ENCODE measurements at places on chromosomes 16 and 17.

GRCh38 chr17:58341861-58342475 is 10.0 kb downstream of the SUPT4H1 start:
- peaks cover 7% of the 10 kb centered on the region for H3K36me3 ChIP-seq
- no peaks in the 10 kb centered on the region for H3K27me3 ChIP-seq
- peak overlapping the region; percentile 16 for H3K27ac ChIP-seq
- no peak overlapping the region for H3K4me3 ChIP-seq
- peaks cover 22% of the 10 kb centered on the region for H3K4me1 ChIP-seq

- no peak for DNase-seq
- H3K4me3 ChIP-seq, result no peak overlapping the region
- H3K36me3 ChIP-seq, result peaks cover 5% of the 10 kb centered on the region
- H3K27me3 ChIP-seq, result no peaks in the 10 kb centered on the region
Measured at GRCh38 chr16:72787514-72788268, 260.2 kb downstream of the ZFHX3 start.

- H3K27me3 ChIP-seq, result no peaks in the 10 kb centered on the region
- peaks cover 46% of the 10 kb centered on the region for H3K4me1 ChIP-seq
- no peak for DNase-seq
Measured at GRCh38 chr17:51103050-51103449, 17.6 kb downstream of the SPAG9 start.

GRCh38 chr17:58560511-58560910 is 46.1 kb upstream of the MTMR4 start:
- H3K4me1 ChIP-seq, result no peaks in the 10 kb centered on the region
- DNase-seq, result no peak
- H3K36me3 ChIP-seq, result no peaks in the 10 kb centered on the region
- H3K27me3 ChIP-seq, result no peaks in the 10 kb centered on the region
- no peak overlapping the region for H3K27ac ChIP-seq

DNA sequence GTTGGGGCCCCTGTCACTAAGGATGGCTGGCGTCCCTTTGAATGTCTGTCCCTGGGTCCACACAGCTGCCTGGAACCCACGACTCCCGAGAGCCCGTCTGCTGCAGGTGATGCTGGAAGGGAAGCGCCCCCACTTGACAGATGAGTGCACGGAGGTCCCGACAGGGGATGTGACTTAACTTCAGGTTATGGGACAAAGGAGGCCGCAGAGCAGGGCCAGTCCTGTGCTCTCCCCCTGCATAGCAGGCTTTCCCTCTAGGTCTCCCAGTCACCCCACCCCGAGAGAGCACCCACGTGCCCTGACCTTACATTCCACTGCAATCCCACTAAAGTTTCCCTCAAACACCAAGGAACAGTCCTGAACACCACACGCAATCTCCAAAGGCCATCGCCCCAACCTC is 6.0 kb upstream of the RCVRN start:
- H3K27ac ChIP-seq, result no peak overlapping the region
- H3K36me3 ChIP-seq, result no peaks in the 10 kb centered on the region
- no peaks in the 10 kb centered on the region for H3K4me1 ChIP-seq
- no peak overlapping the region for H3K4me3 ChIP-seq
- no peak for DNase-seq

- no peak overlapping the region for H3K27ac ChIP-seq
- no peaks in the 10 kb centered on the region for H3K36me3 ChIP-seq
- no peak for DNase-seq
Measured at GRCh38 chr17:31654936-31655335, 204.1 kb downstream of the COPRS start.

- peaks cover 3% of the 10 kb centered on the region for H3K36me3 ChIP-seq
- 0 out of 2 replicates have a peak, but pooled peaks cover 5% of the 10 kb centered on the region for H3K4me1 ChIP-seq
- no peak for DNase-seq
- peak overlapping the region; percentile 13 for H3K27ac ChIP-seq
- no peaks in the 10 kb centered on the region for H3K27me3 ChIP-seq
Measured at GRCh38 chr16:72956124-72957064, 91.5 kb downstream of the ZFHX3 start.

DNA sequence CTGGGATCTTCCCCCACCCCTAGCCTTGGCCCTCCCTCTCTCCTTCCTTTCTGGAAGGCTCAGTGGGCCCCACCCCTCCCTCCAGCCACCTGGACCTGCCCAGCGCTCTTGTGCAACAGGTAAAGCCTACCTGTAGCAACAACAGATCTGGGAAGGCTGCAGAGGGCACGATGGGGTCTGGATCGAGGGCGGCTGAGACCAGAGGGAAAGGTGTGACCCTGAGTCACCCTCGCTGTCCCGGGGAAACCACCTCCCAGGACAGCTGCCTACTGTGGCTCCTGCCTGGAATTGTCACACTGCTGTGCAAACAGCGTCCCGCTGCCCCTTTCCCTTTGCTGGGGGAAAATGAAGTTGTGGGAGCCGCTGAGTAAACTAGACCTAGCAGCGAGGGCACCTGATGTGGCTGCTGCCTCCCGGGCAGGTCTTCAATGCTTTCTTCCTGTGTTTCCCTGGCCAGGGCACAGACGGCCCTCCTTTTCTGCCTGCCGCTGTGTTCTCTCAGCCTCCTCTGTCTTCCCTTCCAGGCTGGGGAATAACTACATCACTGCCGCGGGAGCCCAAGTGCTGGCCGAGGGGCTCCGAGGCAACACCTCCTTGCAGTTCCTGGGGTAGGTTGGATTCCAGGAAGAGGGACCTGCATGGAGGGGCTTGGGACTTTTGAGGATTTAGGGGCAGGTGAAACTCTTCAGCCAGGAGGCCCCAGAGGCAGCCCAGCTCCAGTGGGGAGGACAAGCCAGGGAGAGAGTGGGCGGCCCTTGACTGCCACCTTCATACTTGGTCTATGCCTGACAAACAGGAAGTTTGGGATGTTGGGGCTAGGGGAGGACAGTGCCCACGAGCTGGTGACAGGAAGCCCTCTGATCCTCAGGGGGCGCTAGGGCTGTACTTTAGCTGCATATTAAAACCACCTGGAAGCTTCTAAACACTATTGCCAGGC is 22.2 kb upstream of the CYLD start:
- no peaks in the 10 kb centered on the region for H3K36me3 ChIP-seq
- H3K27ac ChIP-seq, result peak overlapping the region; percentile 48
- peak overlapping the region; percentile 16 for H3K4me3 ChIP-seq

DNA sequence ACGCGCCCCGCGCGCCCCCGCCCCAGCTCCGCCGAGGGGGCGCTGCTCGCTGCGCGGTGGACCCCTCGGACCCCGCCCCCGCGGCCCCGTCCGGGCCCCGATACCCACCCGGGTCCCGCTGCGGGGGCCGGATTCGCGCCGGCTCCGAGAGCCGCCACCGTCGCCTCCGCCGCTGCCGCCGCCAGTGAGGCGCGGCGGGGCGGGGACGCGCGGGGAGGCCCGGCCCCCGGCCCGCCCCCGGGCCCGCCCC is at the start of gene TBC1D16:
Gene TBC1D16, minus strand, starts transcription at position 186 of the 250 bp plus-strand sequence. CDS start 22,325 bp downstream, outside the sequence.
- DNase-seq, result no peak
- peaks cover 4% of the 10 kb centered on the region for H3K4me1 ChIP-seq
- peak within 1 kb of the TSS; percentile 99 for H3K27ac ChIP-seq
- H3K4me3 ChIP-seq, result peak within 1 kb of the TSS; percentile 63
- H3K36me3 ChIP-seq, result no peaks in the 10 kb centered on the region

GRCh38 chr17:30605027-30605426 is 127.8 kb downstream of the GOSR1 start:
- H3K27me3 ChIP-seq, result no peaks in the 10 kb centered on the region
- DNase-seq, result no peak
- no peaks in the 10 kb centered on the region for H3K36me3 ChIP-seq
- H3K4me3 ChIP-seq, result no peak overlapping the region

DNA sequence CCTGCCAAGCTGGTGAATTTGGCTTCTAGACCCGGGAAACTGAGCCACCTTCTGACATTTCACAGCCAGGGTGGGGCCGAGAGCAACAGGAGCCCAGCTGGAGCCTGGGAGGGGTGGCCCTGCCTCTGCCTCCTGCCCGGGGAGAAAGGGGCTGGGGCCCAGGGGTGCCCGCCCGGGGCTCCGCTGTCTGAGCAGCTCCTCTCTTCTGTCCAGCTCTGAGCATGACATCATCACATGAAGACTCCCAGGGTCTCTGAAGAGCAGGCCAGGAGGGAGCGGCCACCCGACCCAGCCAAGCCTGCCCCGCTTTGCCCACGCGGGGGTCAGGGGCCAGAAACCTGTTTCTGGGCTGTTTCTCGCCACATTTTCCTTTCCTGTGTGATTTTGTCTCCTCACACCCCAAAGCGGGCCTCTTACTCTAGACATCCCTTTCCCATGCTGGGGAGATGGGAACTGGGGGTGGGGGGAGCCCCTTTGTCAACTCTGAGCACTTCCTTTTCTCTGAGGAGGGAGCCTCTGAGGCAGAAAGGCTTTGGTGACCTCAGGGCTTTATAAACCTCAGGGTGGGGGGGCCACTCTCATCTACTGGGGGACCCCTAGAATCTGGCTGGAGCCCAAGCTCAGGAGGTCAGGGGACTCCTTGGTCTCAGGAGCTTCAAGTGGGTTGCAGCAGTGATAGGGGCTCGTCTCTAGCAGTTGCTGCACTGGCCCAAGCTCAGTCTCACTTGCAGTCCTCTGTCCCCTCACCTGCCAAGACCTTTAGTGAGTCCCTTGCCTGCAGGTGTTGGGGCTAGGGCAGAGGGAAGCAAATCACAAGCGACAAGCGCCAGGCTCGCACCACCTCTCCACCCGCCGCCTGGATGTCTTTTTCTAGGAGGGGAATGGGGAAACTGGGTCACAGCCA is 7.6 kb downstream of the UBALD2 start:
- H3K4me3 ChIP-seq, result no peak overlapping the region
- DNase-seq, result no peak
- peaks cover 3% of the 10 kb centered on the region for H3K36me3 ChIP-seq
- H3K27me3 ChIP-seq, result no peaks in the 10 kb centered on the region
- peaks cover 19% of the 10 kb centered on the region for H3K4me1 ChIP-seq

DNA sequence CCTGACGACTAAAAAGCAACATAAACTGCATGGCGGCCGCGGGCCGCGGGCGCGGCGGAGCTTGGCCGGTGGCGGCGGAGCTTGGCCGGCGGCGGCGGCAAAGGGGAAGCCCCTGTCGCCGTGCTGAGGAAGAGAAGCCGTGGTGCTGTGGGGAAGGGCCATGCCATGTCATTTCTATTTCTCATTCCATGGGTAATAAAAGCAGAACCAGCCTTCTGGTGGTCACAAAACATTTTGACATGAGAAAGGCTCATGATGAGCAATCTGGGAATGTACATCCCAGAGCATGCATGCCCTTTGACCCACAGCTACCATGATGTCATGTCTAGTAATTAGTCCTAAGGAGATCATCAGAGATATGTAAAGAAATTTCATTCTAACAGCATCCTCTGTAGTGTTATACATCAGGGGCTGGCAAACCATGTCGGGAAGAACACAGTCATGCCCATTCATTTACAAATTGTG is 23.9 kb upstream of the HEATR6 start:
- peak overlapping the region; percentile 63 for H3K27ac ChIP-seq
- no peaks in the 10 kb centered on the region for H3K36me3 ChIP-seq
- DNase-seq, result no peak
- H3K4me3 ChIP-seq, result peak overlapping the region; percentile 25

GRCh38 chr16:57319646-57320045 is 35.2 kb upstream of the PLLP start:
- no peak overlapping the region for H3K27ac ChIP-seq
- no peak for DNase-seq
- H3K4me1 ChIP-seq, result peaks cover 12% of the 10 kb centered on the region
- H3K36me3 ChIP-seq, result no peaks in the 10 kb centered on the region
- no peaks in the 10 kb centered on the region for H3K27me3 ChIP-seq

- peak; percentile 61 for DNase-seq
- peak overlapping the region; percentile 64 for H3K27ac ChIP-seq
- no peaks in the 10 kb centered on the region for H3K27me3 ChIP-seq
- no peak overlapping the region for H3K4me3 ChIP-seq
- no peaks in the 10 kb centered on the region for H3K36me3 ChIP-seq
Measured at GRCh38 chr17:57918017-57918895, 37.0 kb downstream of the CUEDC1 start.

GRCh38 chr17:61486135-61487120 is 34.2 kb downstream of the TBX4 start:
- H3K27me3 ChIP-seq, result no peaks in the 10 kb centered on the region
- H3K27ac ChIP-seq, result no peak overlapping the region
- no peaks in the 10 kb centered on the region for H3K36me3 ChIP-seq
- no peak for DNase-seq

DNA sequence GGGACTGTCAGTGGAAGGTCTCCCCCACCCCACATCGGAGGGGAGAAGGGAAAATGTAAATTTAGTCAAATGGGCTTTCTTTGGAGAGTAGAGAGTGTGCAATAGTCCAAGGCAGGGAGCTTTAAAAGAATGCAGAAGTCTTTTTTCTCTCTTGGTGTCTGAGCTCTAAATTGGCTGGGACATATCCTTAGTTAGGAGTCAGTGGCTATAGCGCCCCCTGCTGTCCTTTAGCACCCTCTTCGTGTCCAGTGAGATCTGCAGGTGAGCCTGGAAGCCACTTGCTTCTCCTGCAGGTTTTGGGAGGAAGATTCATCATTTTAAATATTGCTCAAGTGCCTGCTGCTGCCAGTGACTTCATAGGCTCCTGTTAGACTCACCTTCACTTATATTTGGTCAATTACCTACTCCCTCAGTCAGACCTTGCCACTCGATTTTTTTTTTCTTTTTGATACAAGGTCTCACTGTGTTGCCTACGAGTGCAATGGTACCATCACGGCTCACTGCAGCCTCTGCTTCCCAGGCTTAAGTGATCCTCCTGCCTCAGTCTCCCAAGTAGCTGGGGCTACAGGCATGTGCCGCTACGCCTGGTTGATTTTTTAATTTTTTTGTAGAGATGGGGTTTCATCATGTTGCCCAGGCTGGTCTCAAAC is 174.8 kb downstream of the PRKCB start:
- no peak overlapping the region for H3K4me3 ChIP-seq
- H3K27ac ChIP-seq, result no peak overlapping the region

DNA sequence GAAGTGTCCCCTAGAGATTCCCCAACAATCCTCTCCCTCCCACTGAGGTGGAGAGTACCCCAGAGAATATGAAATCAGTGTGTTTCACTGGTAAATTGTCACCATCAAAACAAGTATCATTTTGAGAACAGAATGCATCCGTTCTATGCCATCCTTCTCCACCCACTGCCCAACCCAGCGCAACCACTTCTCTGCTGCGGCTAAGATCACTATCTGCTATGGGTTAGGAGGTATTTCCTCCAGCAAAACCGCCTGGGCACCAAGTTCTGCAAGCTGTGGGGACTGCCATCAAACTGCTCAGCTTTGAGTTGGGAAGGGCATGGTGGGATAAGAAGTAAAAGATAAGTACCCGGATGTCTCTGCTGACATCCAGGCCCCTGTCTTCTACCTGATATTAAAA is 24.4 kb downstream of the CNTNAP1 start:
- no peaks in the 10 kb centered on the region for H3K27me3 ChIP-seq
- no peaks in the 10 kb centered on the region for H3K4me1 ChIP-seq
- no peak overlapping the region for H3K27ac ChIP-seq

DNA sequence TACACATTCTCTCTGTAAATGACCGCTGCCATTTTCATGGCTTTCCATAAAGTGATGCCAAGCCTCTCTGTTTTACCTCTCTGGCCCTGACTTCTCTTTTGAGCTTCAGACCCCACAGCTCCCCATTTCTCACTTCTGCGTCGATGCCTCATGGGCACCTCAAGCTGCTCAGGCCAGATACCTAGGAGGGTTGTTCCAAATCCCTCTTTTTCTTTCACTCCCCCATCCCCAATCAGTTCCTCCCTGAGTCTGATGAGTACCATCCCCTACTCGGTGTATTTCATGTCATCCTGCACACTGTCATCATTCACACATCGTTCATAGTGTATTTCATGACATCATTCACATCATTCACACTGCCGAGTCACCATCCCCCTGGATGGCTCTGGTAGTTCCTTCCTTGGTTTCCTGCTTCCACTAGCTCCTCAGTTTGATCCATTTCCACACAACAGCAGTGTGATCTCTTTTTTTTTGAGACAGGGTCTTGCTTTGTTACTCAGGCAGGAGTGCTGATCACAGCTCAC is 43.1 kb downstream of the NTN1 start:
- no peak overlapping the region for H3K4me3 ChIP-seq
- H3K36me3 ChIP-seq, result no peaks in the 10 kb centered on the region
- H3K27me3 ChIP-seq, result no peaks in the 10 kb centered on the region
- no peak overlapping the region for H3K27ac ChIP-seq
- DNase-seq, result no peak

Measured in Caco-2 (cell line).